ENCODE measurements at places on chromosomes 4 and X.

DNA sequence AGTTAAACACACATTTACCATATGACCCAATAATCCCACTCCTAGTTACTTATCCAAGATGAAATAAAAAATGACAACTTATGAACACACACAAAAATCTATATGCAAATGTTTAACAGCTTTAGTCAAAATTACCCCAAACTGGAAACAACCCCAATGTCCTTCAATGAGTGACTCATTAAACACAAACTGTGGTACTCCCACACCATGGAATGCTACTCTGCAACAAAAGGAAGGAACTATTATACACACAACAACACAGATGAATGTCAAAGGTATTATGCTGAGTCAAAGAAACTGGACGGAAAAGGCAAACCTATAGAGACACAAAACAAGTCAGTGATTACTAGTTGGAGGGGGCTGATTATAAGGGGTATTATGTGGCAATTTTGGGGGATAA is 40.5 kb downstream of the MED14 start:
- DNase-seq, result no peak

DNA sequence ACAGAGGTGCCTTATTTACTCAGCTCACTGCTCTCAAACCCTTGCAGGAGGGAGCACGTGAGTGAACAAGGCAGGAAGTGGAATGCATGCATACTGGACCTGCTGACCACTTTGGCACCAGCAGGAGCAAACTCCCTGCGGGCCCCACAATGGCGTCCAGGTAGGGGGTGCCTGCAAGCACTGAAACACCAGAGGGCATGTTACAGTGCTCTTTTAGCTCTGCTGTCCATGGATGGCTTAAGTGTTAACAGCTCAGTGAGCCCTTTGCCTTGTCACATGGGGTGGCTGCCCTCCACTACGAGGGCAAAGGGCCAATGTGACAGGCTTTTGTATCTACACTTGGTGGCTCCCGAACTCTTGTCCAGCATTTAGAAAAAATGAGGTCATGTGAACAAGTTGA is 199.5 kb upstream of the UGT8 start:
- DNase-seq, result no peak

DNA sequence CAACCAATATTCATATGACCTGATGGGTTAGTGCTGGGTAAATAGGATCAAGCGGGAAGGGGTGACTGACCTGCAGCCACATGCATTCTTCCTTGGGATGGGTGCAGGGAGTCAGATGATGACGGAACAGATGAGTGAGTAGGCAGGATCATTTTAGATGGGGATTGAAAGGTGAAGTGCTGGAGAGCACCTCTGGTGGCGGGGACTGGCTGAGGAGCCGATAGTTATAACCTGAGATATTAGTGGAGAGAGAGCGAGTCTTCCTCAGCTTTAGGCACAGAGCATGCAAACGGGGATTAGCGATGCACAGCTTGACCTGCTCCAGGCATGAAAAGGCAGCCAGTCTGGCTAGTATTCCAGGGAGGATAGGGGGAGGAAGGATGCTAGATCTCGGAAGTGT is 99.1 kb downstream of the AFF1 start:
- DNase-seq, result no peak

- DNase-seq, result no peak
These were observed 6.3 kb upstream of the OTUD4 start for GRCh38 chr4:145186729-145187128.

GRCh38 chrX:69510137-69510715 is 6.1 kb downstream of the NALF2 start:
- DNase-seq, result no peak

DNA sequence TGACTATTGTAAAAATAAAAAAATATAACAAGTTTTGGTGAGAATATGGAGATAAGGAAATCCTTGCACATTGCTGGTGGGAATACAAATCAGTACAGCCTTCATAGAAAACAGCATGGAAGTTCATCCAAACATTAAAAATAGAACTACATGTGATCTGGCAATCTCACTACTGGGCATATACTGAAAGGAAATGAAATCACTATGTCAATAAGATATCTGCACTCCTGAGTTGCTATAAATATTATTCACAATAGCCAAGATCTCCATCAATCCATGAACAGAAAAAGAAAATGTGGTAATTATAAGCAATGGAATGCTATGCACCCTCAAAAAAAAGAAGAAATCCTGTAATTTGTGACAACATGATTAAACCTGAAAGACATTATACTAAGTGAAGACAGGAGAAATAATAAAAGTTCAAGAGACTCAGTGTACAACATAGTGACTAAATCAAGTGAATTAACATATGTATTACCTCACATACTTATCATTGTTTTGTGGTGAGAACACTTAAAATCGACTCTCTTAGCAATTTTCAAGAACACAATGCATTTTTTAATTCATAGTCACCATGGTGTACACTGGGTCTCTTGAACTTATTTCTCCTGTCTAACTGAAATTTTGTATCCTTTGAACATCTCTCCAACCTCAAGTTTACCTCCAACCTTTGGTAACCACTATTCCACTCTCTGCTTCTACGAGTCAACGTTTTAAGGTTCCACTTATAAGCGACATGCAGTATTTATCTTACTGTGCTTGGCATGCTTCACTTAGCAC is 1703.7 kb upstream of the AGA start:
- DNase-seq, result no peak

DNA sequence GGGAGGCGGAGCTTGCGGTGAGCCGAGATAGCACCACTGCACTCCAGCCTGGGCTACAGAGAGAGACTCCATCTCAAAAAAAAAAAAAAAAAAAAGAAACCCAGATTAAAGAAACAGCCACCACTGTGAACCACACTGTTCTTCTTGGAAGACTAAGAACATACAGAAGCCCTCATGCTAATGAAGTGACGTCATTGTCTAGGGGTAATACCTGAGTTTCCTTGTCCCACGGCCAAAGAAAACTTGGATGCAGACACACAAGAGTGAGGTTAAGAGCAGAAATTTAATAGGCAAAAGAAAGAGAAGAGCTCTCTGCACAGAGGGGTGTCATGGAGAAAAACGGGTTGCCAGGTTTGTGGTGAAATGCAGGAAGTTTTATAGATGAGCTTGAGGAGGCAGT is 691.6 kb downstream of the NLGN4X start:
- no peak for DNase-seq

GRCh38 chr4:140704392-140704960 is 51.7 kb downstream of the TBC1D9 start:
- no peak for DNase-seq

- no peak for DNase-seq
These were observed 756.5 kb upstream of the AGA start for GRCh38 chr4:178198691-178199090.

DNA sequence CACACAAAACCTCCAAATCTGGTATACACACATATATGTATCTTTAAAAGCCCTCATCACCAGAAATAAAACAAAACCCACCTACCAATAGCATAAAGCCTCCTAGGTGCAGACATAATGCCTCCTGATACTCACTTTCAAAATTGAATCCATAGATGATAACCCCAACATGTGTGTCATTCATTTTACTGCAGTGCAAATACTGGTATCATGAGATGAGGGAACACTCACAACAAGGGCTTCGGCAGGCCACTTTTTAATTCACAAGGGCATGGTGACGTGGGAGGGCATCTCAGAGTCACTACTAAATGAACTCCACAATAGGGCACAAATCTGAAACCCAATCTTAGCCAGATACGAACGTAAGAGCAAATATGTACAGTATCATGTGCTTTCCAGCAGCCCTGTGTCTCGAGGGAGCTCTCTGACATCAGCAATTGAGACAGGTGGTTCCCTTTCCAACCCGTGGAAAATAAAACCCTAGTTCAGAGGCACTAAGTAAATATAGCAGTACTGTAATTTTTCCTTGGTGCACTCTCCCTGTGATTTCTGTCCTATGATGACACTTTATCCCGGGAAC is 14.1 kb upstream of the PPARGC1A start:
- DNase-seq, result no peak
